Stimulated activated naive B cell treated with anti-CD40 and anti-IgM and Interleukin-4, amounts not matched to agents 10 μg/mL and 1 μg/mL and 100 μg/mL, for 72 hours (primary cell): ENCODE measurements at places on chromosomes 7 and 10.

DNA sequence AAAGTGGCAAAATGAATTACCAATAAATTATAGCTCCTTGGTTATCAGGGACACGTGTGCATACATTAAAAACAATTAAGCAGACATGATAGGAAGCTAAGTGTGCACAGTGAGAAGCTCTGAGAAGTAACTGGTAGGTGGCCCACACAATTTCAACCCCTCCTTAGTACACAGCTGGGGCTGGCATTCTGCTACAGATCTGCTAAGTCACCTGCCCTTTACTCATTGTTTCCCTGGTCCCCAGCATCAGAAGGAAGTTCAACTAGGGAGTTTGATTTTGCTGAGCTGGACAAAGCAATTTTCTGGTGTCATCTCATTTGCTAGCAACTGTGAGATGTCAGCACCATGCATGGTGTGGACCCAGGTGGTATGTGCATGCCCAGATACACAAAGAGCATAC, 424.1 kb upstream of the NPVF start:
- no peak for DNase-seq

- DNase-seq, result no peak
Measured at GRCh38 chr7:44486693-44487092, 3.8 kb downstream of the NUDCD3 start.

- no peak for DNase-seq
Measured at GRCh38 chr7:80622541-80622940, 15.9 kb upstream of the CD36 start.

GRCh38 chr7:2639695-2640481, 8.1 kb downstream of the TTYH3 start:
- DNase-seq, result no peak

DNA sequence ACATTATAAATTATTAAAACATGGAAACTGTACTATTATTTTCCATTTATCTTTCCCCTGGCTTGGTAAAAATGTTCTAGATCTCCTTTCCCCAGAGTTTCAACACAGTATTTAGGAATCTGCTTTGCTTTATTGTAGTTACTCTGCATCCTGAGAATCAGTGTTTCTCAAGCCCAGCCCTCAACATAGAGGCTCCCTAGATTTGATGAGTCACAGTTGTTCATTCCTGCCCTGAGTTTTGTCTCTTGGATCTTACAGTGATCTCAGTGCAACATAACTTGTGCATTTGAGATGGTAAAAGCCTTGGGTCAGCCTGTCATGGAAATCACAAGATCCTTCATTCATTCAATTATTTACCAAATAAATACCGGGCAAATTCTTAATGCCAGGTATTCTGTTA, 63.0 kb downstream of the VAX1 start:
- DNase-seq, result no peak

DNA sequence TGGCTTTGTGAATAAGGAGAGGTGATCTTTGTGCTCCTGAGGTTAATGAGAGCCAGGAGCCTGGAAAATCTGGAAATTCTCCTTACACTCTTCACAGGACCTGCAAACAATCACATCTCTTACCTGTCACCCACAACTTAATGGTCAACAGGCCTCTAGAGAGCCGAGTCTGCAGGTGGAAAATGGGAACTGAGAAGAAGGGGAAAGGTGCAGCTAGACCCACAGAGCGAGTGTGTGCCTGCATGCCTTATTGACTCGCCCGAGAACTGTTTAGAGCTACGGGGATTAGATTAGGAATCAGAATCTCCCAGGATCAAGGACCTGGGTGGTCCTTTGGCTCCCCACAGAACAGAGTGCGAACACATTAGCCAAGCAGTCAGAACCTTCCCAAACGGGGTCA, 329.6 kb downstream of the PTEN start:
- DNase-seq, result no peak

GRCh38 chr10:69810675-69811397, 9.1 kb downstream of the COL13A1 start:
- DNase-seq, result no peak

DNA sequence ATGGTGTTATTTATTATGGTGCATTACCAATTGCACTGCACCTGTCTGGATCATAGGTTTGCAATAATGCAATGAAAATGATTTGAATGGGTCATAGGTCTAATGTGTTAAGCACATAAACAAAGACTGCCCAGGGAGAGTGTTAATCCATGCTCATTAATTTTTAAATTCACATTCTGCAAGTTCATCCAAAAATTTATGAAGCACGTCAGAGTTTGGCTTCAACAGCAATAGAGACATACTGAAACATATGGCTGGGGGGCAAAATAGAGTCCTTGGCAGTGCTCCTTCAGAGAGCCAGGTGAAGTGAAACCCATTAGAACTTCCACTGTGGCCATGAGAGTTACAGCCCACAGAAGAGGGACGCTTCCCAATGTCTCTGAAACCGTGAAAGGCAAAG, 441.1 kb downstream of the POM121L12 start:
- no peak for DNase-seq

GRCh38 chr10:117677890-117678500, 135.4 kb downstream of the EMX2 start:
- no peak for DNase-seq

GRCh38 chr10:48462482-48463020, 142.3 kb downstream of the ARHGAP22 start:
- DNase-seq, result no peak

GRCh38 chr10:111200505-111201186, 123.8 kb downstream of the ADRA2A start:
- DNase-seq, result no peak

GRCh38 chr7:135993950-135994349, 16.8 kb upstream of the MTPN start:
- no peak for DNase-seq

DNA sequence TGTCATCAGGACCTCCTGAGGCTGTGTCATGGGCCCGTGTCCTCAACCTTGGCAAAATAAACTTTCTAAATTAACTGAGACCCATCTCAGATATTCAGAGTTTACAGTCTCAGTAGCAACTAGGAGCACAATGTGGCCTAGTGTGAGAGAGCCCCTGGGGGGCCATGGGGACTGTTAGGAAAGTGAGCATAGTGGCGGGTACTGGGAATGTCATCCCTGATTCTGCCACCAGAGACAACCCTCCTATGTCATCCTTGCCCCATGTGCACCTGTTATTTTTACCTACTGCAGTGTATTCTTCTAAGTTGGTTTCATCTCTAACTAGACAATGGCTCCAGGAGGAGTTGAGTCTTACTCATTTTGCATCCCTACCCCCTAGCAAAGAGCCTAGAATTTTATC, 78.6 kb downstream of the CCDC71L start:
- no peak for DNase-seq

DNA sequence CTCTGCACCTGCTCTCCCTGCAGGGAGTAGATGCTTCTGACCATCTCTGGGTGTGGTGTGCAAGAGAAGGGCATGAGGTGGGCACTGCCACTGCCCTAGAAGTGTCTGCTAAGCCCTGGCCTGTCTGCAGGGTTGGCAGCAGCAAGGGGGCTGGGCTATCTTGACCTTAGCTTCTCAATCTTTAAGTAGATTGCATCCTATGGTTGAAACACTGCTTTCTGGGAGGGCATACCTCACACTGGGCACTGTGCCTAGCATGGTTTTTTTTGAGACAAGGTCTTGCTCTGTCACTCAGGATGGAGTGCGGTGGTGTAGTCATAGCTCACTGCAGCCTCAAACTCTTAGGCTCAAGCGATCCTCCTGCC, 54.9 kb downstream of the CLIP2 start:
- no peak for DNase-seq

- DNase-seq, result no peak
Measured at GRCh38 chr7:92708111-92709042, 118.2 kb upstream of the FAM133B start.

GRCh38 chr10:80630324-80630723, 92.6 kb downstream of the SH2D4B start:
- DNase-seq, result no peak

GRCh38 chr10:117532451-117533107, 10.0 kb upstream of the EMX2 start:
- DNase-seq, result no peak

GRCh38 chr10:72334825-72335393, 19.8 kb downstream of the DNAJB12 start:
- peak; percentile 91 for DNase-seq

DNA sequence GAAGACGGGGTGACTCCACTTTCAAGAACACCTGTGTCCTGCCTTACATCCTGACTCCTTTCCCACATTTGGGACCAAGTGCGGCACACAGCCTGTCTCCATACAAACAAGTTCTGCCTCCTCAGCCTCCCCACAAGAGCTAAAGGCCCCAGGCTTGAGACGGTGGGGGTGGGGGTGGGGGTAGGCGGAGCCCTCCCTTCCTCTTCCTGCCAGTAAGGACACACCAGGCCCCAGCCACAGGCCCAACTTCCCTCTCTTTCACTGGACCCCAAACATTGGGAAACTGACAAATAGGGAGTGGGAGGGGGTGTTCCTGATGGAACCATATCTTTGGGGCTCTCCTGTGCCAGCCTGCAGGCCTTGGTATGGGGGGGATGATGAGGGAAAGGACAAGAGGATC, 4.6 kb downstream of the CDK5 start:
- no peak for DNase-seq

GRCh38 chr7:15317215-15317614, 244.6 kb downstream of the AGMO start:
- no peak for DNase-seq

- DNase-seq, result no peak
Measured at GRCh38 chr10:106555599-106555998, 608.9 kb downstream of the SORCS1 start.

DNA sequence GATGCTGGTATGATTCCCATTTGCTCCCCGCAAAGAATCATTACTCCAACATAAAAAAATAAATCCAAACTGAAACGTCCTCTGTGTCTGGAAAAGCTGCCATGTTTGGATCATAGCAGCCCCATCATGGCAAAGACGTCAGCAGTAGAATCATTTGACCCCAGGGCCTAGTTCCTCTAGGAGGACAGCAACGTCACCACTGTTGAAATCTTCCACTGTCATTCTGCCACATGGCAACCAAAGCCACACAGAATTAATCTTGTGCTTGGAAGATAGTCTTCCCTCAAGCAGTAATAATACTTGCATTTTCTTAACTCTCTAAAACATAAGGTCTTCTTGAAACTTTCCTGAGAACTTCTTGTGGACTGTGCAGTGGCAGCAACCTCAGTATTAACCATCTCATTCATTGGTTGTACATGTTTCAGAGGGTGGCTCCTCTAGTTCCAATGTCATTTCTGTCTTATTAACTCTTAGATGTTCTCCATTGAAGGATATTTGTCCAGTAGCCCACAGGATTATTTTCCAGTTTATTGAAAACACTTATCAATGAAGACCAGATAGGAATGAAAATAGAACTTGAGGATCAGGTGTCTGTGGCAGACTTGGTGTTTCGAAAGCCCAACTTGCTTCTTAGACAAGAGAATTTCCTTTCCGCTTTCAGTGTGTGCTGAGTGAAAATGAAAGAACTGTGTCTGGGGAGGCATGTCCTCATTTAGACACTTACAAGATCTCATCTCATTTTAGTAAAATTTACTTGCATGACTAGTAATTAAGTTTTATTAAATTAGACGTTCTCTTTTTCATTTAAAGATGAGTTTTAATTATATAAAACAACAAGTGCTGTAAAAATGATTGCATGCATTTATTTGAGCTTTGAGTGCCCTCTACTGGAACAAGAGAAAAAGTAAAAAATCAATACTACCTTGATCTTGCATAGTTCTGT, 28.9 kb upstream of the INHBA start:
- no peak for DNase-seq

GRCh38 chr10:123838596-123839310, 52.9 kb downstream of the CPXM2 start:
- DNase-seq, result no peak

GRCh38 chr7:95886501-95887090, 114.2 kb downstream of the DYNC1I1 start:
- DNase-seq, result no peak

- peak; percentile 9 for DNase-seq
Measured at GRCh38 chr10:49679480-49679893, at the start of gene C10orf53. Gene C10orf53, plus strand, starts transcription at chr10:49679651. Its CDS starts 47 bp downstream, at chr10:49679698.

DNA sequence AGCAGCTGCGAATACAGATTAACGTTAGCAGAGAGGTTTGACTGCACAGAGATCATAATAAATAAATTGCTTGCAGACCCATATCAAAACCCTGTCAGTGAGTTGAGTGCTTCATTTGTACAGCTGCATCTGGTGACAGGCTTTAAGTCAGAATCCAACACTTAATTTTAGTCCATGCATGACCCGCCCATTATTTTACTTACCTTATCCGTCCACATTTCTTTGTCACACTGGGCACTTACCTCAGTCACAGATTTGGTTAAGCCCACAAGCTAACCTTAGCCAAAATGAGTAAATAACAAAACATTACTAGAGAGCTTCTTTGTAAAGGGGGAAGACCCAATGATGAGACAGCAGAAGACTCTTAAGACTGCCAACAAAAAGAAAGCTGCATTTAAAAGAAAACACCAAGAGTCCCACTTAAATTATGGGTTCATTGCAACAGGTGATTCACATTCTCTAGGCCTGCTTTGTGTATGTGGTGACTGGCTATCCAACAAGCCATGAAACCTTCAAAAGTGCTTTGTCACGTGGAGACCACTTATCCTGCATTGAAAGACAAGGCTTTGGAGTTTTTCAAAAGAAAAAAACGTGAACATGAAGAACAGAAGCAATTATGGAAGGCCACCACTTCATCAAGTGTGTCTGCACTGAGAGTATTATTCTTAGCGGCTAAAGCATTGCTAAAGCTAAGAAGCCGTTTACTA, 32.2 kb downstream of the PHTF2 start:
- no peak for DNase-seq

GRCh38 chr10:62054830-62055229, 153.3 kb downstream of the ARID5B start:
- DNase-seq, result no peak

DNA sequence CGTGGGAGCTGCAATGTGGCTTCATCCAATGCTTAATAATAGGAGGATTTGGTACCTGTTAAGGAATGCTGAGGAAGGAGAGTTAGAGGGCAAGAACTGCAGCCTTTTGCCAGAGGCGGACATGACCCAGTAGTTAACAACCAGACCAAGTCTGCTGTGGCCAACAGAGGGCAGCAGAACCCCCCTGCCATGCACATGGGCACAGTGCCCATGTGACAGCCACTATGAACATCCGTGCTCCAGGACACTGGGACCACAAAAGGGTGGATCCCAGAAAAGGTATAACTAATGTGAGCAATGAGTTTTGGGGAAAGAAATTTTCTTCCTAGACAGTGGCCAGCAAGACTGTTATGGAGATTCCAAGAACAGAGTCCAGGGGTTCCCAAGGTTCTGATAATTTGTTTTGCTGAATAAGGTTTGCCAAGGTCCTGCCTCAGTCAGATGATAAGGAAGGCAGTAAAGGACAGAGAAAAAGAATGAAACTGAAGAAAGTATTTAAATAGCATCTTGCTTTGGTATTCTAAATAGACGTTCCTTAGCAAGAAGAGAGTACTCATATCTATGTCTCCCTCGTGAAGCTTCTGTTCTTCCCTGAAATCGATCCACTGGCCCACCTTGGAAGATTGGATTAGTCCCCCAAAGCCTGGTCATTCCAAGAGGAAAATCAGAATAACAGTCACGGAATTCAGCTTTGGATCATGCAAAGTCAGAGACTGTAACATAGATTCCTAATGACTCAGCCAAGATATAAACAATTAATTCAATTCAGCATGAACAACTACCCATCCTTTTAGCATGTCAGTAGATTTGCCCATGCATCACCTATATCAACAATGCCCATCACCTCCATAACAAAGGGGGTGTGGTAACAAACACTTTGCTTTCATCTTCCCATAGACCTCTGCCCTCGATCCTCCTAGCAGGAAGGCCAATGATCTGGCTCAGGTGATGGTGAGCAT, 56.0 kb downstream of the LGI1 start:
- peak; percentile 27 for DNase-seq

GRCh38 chr7:35252612-35253459, 1.1 kb downstream of the TBX20 start:
- DNase-seq, result no peak

GRCh38 chr7:12729112-12729511, 41.7 kb downstream of the ARL4A start:
- no peak for DNase-seq
